ENCODE measurements at places on chromosomes 1 and 21.
A peak's percentile ranks its signal among the peaks of the same experiment; 100 is the strongest.

DNA sequence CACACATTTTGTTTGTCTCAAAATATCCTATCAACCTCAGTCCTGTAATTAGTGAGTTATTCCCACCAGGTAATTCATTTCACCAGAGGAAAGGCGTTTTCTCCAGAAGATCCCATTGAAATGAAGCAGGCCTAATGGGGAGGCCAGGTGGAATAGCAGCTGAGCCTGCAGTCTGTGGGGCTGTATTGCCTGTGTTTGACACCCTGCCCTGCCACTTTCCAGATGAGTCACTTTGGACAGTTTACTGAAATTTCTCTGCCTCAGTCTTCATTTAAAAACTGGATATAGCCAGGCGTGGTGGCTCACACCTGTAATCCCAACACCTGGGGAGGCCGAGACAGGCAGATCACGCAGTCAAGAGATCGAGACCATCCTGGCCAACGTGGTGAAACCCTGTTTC, 78.1 kb upstream of the PPP2R5A start:
- no peak for DNase-seq

DNA sequence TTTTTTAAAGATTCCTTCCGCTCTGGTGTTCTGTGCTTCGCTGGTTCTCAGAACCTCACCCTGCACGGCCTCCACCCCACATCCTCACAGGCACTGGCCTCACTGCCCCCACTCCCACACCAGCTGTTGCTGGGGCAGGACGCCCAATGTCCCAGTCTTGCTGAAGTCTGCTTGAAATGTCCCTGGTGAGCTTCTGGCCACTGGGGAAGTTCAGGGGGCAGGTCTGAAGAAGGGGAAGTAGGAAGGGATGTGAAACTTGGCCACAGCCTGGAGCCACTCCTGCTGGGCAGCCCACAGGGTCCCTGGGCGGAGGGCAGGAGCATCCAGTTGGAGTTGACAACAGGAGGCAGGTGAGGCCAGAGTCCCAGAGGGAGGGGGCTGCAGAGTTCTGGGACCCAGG, at the start of gene C1QA:
Gene C1QA (plus strand): TSS at position 276 of the 400 bp plus-strand sequence. CDS start 989 bp downstream, outside the sequence.
- DNase-seq, result no peak

DNA sequence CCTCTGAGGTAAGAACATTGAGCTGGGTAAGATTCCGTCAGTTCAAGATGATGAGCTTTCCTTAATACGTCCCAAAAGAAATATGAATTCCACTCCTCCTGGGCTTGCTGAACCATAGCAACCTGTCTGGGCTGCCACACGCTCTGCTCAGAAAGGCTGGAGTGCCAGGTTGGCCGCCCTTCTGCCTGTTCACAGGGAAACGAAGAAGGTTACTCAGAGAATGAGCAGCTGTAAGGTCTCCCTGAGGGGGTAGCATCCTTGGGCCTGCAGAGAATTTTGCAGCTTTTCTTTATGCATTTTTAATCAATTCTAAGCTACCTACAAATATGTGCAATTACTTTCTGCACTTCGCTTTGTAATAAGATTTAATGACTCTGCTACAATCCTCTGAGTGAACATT, 130.7 kb upstream of the BACE2 start:
- DNase-seq, result no peak

DNA sequence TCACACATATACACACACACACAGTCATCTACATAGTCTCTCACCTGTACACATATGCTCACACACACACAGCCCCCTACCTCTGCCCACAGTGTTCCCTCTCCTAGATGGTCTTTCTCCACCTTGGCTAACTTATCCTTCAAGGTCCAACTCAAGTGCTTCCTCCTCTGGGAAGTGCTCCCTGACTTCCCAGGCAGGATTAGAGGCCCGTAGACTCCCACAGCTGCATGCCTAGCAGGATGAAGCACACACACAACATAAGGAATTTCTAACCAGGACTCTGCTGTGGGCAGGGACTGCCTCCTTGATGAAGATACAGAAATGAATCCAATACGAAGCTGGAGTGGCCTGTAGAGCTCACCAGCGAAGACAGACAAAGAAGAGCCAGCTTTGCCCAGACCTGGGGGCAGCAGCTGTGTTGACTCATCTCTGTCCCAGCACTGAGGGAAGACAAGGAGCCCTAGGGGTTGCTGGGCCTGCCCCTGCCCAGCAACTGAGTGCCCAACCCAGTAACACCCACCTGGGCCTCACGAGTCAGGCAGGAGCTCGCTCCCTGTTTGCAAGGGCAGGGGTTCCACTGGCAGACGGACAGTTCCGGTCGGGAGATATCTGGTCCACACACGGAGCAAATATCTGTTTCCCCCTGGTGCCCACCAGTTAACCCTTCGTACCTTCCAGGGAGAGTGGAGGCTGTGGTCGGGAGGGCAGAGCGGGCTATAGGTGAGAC, 100.8 kb downstream of the DMRTB1 start:
- no peak for DNase-seq

- no peak for DNase-seq
These were observed 21.4 kb downstream of the PRRC2C start for GRCh38 chr1:171506525-171507304.

DNA sequence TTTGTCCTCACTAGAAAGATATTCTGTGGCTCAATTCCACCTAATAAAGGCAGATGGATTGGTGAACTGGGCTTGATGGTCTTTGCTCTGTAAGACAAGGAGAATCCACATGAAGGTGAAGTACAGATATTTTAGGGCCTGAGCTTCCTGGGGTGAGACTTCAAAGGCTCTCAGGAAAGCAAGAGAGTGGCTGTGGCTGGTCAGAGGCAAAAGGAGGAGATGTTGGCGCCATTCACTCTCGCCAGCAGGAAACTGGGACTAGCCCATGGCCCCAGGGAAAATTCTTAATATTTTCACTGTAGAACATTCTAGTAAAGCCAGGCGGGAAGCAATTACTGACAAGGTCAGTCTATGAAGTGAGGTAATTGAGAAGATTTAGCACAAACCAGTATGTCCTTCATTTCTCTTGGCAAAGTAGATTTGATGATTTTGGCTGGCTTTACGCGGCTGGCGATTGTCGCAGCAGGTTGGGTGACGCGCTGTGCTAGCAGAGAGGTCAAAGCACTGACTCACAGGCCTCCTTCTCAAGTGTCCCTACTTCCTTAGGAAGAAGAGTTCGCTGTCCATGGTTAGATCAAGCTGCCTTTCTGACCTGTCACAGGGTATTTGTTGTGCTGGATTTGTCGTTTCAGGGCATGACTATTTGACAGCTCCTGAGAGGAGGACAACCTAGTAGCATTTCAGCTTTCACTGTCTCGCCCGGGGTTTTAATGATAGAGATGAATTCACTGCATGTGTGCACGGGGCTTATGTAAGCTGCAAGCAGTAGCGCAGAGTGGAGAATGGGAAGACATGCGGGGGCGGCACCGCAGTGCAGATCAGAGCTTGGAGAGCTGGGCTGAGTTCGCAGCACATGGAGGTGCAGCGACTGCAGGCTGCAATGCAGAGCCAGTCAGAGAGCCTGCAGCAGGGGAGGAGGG, 32.7 kb downstream of the XCL1 start:
- DNase-seq, result no peak

DNA sequence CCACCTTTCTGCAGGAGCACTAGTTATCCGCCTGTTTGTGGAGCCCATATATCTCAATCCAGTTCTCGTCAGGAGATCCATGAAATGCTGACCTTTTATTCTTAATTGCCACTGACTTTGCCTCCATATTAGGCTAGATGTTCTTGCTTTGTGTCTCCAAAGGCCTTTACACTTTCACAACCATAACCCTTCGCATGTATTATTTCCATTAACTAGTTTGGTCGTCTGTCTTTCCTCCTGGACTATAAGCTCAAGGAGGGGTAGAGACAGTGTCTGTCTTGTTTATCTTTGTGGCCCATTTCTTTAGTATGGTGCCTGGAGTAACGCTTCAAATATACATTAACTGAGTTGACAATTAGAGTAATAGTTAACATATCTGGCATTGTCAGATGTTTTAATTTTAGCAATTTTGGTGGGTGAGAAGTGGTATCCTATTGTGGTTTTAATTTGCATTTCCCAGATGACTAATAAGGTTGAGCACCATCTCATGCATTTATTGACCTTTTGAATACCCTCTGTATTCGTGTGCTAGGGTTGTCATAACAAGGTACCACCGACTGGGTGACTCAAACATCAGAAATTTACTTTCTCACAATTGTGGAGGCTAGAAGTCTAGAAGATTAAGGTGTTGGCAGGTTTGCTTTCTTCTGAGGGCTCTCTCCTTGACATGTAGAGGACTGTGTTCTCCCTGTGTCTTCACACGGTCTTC, 21.7 kb upstream of the IL12RB2 start:
- no peak for DNase-seq

- DNase-seq, result peak; percentile 61
These were observed at the start of gene ADGRL2 for GRCh38 chr1:81800695-81801650. Gene ADGRL2, plus strand, starts transcription at chr1:81800934. Its CDS starts 36,051 bp downstream, at chr1:81836985.

- DNase-seq, result no peak
These were observed 591.2 kb downstream of the SMYD3 start for GRCh38 chr1:245915841-245916240.

DNA sequence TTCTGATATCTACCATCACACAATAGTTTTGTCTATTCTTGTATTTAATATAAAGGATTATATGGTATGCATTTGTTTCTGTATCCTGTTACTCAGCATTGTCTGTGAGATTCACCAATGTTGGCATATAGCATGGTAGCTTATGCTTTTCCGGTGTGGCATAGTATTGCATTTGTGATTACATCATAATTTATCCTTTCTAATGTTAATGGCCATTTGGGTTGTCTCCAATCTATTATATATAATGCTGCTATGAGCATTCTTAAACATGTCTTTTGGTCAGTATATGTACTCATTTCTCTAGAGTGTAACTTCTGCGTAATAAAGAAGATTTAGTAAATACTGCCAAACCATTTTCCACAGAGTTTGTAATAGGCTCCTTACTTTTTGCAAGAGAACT, 40.9 kb upstream of the GFI1 start:
- no peak for DNase-seq

GRCh38 chr1:227951624-227952373, 4.1 kb upstream of the WNT9A start:
- no peak for DNase-seq

DNA sequence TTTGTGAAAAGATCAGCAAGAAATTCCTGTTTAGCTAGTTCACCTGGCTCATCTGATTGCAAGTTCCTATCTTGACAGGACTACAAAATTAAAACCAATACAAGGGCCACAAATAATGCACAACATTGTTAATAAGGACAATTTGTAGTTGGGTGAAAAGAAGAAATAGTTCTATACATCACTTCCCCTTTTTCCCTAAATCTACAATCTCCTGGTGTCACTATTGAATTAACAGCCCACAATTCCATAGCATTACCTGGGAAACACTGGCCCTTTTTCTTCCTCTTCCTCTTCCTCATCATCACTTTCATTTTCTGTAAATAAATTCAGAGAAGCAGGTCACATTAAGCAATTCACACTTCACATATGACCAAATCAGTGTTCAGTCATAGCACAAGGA, 366.9 kb downstream of the FAM72C start:
- no peak for DNase-seq

DNA sequence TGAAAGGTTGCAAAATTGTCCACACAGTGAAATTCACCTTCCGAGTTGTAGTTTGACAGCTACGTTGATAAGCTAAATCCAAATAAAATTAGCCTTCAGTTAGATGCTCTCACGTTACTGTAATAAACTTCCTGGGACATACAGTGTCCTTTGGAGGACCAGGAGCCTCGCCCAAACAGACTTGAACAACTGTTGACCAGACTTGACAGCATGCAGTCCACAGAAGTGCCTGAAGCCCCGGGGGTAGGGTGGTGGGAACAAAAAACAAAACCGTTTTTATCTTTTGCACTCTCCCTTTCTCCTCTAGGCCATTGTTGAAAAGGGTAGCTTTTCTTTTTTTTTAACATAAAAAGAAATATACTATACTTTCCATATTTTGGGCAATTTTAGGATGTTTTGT, 172.8 kb upstream of the SAMSN1 start:
- DNase-seq, result no peak

GRCh38 chr1:61807606-61808140, 65.4 kb downstream of the PATJ start:
- DNase-seq, result no peak

- DNase-seq, result no peak
These were observed 61.6 kb downstream of the NME7 start for GRCh38 chr1:169305948-169306347.

GRCh38 chr1:246382589-246383238, 124.4 kb downstream of the SMYD3 start:
- no peak for DNase-seq

GRCh38 chr1:31418626-31419323, 5.8 kb downstream of the SERINC2 start:
- DNase-seq, result no peak

DNA sequence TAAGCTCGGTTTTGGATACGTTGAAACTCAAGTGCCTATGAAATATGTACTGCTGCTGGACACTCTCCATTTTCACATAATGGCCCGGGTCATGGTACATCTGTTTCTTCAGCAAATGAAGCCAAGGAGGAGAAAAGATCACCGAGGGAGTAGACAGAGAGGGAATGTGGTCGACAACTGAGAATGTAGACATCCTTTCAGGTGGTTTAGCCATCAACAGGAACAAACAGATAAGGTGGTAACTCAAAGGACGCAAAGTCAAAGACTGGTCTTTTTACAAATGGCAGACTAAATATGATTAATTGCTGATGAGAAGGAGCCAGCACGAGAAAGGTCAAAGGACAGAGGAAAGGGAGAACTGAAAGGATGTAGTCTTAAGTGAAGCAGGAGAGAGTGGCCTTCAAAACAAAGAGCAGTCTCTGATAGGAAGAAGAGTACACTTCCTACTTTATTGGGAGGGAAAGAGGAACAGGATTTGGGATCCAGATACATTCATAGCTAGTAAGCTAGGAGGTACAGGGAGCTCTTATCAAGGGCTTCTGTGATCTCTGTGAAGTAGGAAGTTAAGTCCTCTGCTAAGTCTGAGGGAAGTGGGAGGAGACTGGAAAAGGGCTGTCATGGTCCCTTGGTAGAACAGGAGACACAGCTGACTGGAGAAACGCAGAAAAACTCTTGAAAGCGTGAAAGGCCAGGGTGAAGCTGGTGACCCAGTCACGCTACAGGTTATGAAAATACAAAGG, 28.3 kb downstream of the NUP133 start:
- DNase-seq, result no peak

DNA sequence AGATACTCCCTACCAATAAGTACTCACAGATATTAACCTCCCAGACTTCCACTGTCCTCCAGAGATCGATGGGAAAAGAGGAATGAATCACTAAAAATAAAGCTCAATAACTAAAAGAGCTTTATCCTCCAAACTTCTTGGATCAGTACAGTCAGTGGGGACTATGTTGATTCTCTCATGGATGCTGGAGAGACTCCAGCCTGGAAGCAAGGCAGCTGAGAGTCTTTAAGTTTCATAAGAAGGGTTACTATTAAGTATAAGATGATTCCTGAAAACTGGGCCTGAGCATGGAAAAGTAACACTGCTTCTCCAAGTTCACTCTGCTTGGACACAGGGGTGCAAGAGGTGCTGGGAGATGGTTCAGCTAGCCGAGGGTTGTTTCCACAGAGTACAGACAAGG, 6.2 kb upstream of the DDR2 start:
- no peak for DNase-seq

DNA sequence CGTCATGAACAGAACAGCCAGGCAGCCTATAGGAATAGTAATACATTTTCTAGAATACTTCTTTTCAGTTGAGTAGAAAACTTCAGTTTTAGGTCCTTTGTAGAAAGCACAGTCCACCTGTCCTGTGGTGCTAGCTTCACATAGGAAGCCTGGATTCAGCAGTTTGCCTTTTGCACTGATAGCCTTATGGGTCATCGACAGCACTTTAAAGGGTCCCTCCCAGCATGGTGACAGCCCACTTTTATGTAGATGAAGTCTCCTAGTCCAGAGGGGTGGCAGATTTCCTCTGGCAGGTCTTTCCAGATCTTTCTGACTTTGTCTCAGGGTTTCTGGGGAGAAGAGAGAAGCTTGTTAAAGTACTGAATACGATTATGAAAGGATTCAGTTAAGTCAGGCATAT, 161.4 kb upstream of the TNR start:
- DNase-seq, result no peak

Data from COR-L47 (cell line).